ENCODE measurements at places on chromosomes 4 and X.

DNA sequence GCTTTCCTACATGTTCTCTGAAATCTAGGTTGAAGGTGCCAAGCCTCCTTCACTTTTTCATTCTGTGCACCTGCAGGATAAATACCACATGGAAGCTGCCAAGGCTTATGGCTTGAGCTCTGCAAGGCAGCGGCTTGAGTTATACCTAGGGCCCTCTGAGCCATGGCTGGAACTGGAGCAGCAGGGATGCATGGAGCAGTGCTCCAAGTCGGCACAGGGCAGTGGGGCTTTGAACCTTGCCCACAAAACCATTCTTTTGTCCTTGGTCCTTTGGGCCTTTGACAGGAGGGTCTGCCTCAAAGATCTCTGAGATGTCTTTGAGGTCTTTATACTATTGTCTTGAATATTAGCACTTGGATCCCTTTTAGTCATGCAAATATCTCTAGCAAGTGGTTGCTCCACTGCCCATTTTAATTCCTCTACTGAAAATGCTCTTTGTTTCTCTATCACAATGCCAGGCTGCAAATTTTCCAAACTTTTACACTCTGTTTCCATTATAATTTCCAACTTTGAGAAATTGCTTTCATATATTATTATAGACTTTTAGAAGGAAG lies 536.2 kb upstream of the KLHL4 start:
- DNase-seq: no peak

DNA sequence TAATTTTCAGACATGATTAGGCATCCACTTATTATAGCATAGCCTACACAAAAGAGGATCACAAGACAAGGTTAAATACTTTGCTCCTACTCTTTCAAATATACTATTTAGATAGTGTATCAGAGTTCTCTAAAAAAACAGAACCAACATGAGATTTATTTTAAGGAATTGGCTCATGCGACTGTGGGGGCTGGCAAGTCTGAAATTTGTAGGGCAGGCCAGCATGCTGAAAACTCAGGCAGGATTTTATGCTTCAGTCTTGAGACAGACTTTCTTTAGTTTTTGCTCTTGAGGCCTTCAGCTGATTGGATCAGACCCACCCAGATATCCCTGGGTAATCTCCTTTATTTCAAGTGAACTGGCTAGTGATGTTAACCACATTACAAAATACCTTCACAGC lies 169.5 kb downstream of the MAML3 start:
- no peak for DNase-seq

- no peak for DNase-seq
These were observed 297 bp upstream of the MTMR8 start for GRCh38 chrX:64395568-64395929.

DNA sequence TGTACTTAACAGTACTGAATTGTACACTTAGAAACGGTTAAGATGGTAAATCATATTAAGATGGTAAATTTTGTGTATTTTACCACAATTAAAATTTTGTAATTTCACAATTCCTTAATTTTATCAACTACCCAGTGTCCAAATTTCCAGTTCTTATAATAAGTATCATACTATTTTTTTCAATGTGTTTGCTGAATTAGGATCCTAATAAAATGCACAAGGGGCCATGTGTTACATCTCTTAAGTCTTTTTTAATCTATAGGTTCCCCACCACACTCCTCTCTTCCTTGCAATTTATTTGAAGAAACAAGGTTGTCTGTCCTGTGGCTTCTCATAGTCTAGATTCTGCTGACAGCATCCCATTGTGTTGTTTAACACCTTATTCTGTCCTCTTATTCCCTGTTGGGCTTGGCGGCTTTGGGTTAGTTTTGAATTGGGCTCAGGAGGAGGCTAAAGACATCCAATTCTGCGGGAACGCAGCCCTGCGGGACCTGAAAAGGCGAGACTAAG lies 533 bp upstream of the SYAP1 start:
- no peak for DNase-seq

DNA sequence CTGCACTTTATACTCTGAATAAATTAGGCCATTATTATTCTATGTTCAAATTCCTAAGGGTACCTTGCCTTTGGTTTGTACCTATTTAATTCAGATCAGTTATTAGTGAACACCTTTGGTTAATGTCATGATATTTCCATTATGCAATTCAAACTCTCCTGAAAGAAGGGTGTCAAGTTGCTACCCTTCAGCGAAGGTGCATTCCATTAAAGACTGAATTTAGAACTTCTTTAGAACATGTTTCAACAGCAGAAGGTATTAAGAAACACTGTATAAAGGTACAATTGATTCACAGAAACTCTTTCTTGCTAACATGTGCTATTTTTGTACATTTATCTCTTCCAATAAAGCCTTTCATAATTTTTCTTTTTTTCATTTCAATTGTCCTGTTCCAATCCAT lies 1545.4 kb upstream of the PCDH10 start:
- no peak for DNase-seq

All from ELR (cell line).